Stimulated activated CD4-positive, alpha-beta T cell treated with anti-CD3 and anti-CD28 coated beads, Interleukin-4, amount 100 ng/mL, for 48 hours (primary cell): ENCODE measurements at places on chromosomes 5 and 9.

- no peak for DNase-seq
Measured at GRCh38 chr9:21141427-21141882, at the start of gene IFNW1. IFNW1 (minus strand) TSS chr9:21141832; CDS start chr9:21141570, 262 bp downstream.

DNA sequence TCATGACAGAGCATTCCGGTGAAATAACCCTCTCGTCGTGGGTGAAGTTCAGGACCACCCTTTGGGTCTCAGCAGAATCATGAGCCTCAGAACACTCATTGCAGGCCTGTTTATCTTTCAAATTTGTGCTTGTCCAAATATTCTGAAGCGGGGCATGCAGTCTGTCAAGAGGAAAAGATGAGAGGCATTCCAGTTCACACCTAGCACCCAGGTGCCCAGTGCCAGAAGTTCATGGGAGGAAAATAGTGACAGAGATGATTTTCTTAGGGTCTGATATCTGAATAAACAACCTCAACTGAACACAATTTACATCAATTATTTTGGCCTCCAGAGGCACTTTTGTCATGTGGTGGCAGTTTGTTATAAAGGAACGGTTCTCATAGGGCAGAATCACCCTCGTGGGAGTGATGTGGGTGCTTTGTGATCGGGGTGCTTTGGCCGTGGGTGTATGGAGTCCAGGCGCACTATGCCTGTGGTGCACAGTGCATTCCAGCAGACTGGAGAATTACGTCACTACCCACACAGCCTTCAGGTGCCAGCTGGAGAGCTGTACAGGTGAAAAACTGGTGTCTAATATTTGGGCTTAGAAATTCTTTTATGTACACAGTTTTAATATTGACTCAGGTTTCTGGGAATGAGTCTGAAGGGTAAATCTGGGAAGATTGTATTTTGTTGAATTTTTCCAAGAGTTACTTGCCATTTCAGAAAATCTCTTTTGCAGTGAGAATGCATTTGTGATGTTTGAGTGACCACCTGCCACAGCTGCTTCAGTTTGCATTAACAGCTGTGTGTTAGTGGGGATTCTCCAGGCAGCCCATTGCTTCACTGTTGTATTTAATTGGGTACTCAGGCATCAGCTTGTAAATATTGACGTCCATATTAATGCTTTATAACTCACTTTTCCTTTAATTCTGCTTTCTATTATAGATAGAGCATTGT lies 289.3 kb downstream of the FANCC start:
- DNase-seq, result no peak

DNA sequence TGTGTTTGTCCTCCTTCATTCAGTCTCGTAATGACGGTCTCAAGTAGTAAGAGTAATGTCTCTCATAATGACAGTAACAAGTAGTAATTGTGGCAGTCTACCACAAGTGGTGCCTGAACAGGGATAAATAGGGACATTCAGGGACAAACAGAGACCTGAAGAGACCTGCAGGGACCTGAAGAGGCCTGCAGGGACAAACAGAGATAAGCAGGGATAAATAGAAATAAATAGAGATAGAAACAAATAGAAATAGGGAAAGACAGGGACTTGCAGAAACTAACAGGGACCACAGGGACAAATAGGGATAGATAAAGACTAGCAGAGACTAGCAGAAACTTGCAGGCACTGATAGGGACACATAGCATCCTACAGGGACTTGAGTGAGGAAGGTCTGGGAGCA lies 7.9 kb downstream of the UGT3A2 start:
- DNase-seq, result no peak

- DNase-seq, result no peak
Measured at GRCh38 chr9:120366644-120367019, 213.3 kb downstream of the CDK5RAP2 start.

DNA sequence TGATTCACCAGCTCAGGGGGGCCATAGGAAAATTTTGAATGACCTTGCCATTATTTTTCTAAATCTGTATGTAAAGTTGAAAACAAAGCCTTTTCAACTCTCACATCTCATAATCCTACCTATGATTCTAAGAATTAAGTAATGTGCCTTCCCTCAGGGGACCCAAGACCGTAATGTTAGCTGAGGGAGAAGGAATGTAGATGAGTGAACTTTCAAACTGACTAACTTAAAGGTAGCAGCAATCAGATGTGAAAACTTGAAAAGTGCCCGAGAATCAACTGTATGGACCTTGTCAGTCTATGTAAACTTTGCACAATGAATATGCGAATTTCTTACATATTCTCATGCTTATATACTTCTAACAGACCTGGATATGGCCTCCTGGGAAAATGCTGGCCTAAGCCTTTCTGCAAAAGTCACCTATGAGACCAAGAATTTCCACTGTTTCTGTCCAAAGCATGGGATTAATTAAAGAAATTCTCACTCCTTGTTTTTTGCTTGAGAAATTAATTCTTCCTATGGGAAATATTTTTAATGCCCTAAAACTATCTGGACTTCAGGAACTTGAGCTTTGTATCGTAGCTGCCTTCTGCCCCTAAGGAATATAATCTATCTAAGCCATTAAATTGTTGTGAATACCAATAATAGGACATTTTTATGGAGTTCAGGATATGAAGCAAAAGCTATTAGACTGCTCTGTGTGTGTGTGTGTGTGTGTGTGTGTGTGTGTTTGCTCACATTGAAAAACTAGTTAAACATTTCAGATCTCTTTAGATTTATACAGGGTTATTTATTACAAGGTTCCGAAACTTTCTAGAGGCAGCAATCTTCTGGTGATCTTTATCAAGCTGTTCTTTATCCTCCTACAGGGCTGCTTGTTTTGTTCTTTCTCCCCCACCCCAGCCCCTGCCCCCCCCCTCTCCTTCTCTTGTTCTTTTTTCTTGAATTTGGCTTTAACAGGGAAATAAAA lies 169.1 kb upstream of the CLINT1 start:
- no peak for DNase-seq
